ENCODE measurements at places on chromosomes 5 and 9. TPM values are rescaled to one million over a fixed set of nuclear protein-coding genes. Genes with fewer than 3 reads are reported as not detected.

DNA sequence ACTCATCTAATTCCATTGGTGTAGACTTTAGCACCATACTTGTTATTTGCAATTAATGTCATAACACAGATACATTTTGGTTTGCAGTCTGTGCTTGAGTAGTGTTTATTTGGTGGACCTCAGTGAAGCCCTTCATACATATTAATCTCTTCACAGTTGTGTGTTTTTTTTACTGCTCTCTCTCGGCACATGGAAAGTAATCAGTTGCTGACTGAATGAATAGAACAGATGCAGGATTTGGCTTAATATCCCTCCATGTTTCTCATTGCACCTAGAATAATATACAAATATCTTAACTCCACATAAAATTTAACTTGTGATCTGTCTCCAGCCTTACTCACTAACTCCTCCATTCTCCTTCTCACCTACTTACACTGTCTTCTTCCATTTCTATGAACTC lies 319.1 kb downstream of the DMRT2 start:
- DNase-seq, result no peak

PPP3R2 gene
- total RNA-seq, result not detected

GRCh38 chr9:113957821-113958341 lies 81.8 kb downstream of the ZNF618 start:
- peak; percentile 53 for DNase-seq

DNA sequence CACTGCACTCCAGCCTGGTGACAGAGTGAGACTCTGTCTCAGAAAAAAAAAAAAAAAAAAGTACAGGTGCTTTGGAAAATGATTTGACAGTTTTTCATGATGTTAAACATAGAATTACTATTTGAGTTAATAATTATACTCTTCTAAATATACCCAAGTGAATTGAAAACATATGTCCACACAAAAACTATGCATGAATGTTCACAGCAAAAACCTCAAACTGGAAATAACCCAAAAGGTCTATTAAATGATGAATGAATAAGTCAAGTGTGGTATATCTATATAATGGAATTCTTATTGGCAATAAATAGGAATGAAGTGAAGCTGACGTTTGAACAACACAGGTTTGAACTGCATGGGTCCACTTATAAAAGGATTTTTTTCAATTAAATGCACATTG lies 207.2 kb upstream of the DAB2 start:
- no peak for DNase-seq

CHSY3 gene
- total RNA-seq, result 1.7 TPM

DNA sequence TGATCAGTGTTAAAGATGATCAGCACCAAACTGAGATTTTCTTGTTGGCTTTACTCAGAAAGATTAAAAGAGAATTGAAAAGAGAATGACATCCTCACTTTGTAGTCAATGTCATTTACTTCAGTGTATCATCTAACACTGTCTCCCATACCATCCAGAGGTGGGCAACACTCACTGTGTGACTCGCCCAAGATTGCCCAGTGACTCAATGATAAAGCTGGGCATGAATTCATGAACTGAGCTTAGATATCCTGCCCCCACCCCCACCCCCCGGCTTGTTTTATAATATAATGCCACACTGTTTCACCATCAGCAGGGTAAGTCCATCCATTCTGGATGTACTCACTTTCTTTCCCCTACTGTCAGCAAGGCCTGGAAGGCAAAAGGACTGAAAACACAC lies 242.2 kb downstream of the FAM114A2 start:
- DNase-seq, result no peak

DNA sequence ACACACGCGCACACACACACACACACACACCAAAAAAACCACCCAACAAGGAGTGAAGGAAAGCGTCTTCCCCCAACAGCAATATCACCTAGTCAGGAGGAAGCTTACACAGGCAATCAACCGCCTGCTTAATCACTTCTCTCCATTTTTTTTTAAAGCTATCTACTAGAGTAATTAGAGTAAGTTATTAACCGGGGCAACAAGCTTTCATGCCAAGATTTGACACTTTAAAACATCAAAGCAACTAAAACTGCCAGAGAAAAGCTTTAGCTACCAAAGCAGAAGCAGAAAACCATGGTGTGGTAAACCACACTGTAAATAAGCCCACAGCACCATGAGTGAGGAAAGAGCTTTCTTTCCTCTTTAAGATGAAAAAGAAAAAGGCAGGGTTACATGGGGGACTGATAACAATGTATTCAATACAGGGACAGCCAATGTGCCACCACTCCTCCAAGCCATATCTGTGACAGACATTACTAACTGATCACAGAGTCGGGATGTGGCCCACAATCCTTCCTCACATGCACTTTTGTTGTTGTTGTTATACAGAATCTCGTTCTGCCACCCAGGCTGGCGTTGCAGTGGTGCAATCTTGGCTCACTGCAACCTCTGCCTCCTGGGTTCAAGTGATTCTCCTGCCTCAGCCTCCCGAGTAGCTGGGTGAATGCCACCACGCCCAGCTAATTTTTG lies 282.1 kb downstream of the CRB2 start:
- DNase-seq, result peak; percentile 16

CCDC192 gene
- not detected for total RNA-seq

DNA sequence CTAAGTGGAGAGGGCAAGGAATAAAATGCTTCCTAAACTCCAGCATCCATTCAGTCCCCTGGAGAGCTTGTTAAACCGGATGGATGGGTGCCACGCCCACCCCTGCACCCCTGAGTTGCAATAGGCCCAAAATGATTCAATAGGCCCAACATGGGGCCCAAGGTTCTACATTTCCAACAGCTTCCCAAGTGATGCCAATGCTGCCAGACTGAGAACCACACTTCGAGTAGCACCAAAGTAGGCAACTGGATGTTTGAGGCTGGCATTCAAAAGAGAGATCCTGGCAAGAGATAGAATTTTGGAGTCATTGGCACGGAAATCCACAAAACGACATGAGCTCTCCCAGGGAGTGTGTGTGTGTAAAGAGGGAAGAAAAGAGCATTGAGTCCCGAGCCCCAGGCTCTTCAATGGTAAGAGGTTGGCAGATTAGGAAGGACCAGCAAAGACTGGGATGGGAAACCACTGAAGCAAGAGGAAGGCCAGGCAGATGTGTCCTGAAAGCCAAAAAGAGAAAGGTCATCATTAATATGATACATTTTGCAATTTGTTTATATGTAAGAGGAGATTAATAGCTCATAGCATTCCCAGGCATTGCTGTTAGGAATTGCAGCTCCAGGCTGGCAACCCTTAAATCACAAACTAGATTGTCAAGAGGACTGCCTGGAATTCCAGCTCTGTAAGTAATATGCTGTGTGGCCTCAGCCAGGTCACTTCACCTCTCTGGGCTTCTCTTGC lies 130.6 kb downstream of the KCNIP1 start:
- DNase-seq, result no peak

IRGM gene
- total RNA-seq, result not detected

- DNase-seq, result no peak
Measured at GRCh38 chr9:15271403-15271802, 35.6 kb downstream of the TTC39B start.

- DNase-seq, result no peak
Measured at GRCh38 chr5:99105216-99105615, 176.4 kb upstream of the CHD1 start.

GCNT4 gene
- total RNA-seq, result 3.2 TPM

- DNase-seq, result no peak
Measured at GRCh38 chr5:69467442-69468225, 25.0 kb upstream of the OCLN start.

DNA sequence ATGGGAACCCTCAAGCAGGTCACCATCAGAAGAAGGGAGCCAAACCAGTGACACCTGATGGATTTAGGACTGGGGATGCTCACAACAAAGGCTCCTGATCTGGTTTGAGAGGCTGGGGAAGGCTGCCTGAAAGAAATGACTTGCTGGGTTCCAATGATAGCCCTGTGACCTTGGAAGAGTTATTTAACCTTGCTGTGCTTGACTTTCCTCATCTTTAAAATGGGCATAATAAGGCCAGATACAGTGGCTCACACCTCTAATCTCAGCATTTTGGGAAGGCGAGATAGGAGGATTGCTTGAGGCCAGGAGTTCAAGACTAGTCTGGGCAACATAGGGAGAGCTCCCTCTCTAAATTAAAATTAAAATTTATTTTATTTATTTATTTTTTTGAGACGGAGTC lies 63.6 kb upstream of the PSD2 start:
- no peak for DNase-seq

GRCh38 chr5:116536316-116537083 lies 38.1 kb downstream of the SEMA6A start:
- DNase-seq, result no peak

- DNase-seq, result no peak
Measured at GRCh38 chr5:123220621-123221146, 131.6 kb downstream of the PRDM6 start.

- DNase-seq, result no peak
Measured at GRCh38 chr9:90855208-90855902, 53.7 kb downstream of the SYK start.

Measured in kidney epithelial cell (primary cell).